CD4-positive, alpha-beta T cell treated with Interleukin-4 for 4 hours (primary cell): ENCODE measurements at places on chromosomes 1 and 21.
A peak's percentile ranks its signal among the peaks of the same experiment; 100 is the strongest.

DNA sequence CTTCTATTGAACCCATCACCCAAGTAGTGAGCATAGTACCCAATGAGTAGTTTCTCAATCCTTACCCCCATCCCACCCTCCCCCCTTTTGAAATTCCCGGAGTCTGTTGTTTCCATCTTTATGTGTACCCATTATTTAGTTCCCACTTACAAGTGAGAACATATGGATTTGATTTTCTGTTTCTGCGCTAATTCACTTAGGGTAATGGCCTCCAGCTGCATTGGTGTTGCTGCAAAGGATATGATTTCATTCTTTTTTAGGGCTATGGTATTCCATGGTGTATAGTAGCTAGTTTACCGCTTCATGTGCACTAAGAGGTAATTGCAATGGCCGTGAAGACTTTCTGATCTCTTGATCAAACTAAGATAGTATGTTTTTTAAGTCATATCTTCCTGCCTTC is 107.5 kb upstream of the SERTAD4 start:
- no peak for DNase-seq

- DNase-seq: no peak
These were observed 64.0 kb upstream of the RGS21 start for GRCh38 chr1:192252776-192253175.

- DNase-seq: no peak
These were observed 152.3 kb downstream of the SNX7 start for GRCh38 chr1:98813738-98814309.

DNA sequence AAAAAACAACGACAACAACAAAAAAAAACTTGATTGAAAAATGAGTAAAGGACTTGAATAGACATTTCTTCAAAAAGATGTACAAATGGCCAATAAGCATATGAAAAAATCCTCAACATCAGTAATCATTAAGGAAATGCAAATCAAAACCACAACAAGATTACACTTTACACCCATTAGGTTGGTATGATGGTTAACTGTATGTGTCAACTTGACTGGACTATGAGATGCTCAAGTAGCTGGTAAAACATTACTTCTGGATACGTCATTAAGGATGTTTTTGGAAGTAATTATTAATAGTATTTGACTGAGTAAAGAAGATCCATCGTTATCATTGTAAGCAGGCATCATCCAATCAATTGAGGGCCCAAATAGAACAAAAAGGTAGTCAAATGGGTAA is 34.9 kb upstream of the LYPLAL1 start:
- DNase-seq: no peak

GRCh38 chr1:45557422-45557944 is 6.9 kb downstream of the AKR1A1 start:
- DNase-seq: no peak

- DNase-seq: no peak
These were observed 324.9 kb downstream of the SIPA1L2 start for GRCh38 chr1:232305050-232305449.

DNA sequence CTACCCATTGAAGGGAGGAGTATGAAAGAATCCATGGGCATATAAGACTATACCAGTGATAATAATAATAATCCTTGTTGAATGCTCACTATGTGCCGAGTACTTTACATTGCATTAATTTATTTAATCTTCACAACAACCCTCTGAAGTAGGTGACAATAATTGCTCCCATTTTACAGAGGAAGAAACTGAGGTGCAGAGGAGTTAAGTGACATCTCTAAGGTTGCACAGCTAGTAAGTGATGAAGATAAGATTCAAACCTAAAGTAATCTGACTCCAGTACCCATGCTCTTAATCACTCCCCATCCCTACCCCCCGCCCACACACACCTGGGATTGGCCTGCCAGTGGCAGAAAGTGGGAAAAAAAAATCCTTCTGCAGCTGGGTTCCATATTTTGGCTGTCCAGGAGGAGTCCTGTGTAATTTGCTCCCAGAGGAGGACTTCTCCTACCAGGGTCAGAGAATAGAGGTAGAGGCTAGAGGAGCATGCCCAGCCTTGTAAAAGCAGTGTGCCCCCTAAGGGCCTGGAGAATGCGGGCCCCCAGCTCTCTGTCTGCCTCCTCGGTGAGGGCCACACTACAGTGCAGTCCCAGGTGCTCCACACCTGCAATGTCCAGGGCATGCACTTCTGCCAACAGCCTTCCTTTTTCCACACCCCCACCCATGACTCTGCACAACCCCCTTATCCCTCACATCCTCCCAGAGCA is 57.8 kb downstream of the TMEM53 start:
- DNase-seq: no peak

DNA sequence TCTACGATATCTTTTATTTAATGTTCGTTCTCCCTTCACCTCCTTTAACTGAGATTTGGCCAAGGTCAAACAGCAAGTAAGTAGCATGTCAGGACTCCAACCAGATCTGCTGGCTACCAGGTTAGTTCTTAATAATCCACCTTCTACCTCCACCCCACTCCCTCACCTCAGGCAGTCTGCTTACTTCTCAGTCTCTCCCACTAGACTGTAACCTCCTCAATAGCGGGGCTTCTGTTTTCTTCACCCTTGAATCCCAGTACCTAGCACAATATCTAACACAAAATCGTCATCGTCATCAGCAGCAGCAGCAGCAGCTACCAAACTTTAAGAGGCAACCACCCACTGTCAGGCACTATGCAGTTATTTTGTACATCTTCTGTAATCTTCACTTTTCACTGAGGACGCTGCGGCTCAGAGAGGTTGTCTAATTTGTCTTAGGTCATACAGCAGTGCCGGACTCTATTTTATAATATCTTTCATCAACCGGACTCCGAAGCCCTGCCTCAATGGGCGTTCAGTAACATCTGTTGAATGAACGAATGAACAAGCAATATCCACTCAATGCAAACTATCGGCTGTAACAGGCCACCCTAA is 859 bp upstream of the MAGI3 start:
- DNase-seq: no peak

DNA sequence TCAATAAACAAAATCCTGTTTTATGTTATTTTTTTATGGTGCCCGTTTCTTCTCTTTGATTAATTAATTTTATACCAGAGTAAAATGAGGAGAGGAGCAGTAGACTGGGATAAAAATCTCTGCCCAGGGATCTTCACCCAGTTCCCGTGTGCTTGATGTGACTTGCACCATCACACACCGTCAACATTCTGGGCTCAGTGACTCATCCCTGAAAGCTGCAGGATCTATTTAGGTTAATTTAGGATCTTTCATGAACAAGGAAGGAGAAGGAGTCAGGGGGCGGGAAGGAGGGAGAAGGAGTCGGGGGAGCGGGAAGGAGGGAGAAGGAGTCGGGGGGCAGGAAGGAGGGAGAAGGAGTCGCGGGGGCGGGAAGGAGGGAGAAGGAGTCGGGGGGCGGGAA is 182.4 kb downstream of the SMYD3 start:
- no peak for DNase-seq

- DNase-seq: no peak
These were observed 430.6 kb downstream of the KIF26B start for GRCh38 chr1:245585252-245585959.

DNA sequence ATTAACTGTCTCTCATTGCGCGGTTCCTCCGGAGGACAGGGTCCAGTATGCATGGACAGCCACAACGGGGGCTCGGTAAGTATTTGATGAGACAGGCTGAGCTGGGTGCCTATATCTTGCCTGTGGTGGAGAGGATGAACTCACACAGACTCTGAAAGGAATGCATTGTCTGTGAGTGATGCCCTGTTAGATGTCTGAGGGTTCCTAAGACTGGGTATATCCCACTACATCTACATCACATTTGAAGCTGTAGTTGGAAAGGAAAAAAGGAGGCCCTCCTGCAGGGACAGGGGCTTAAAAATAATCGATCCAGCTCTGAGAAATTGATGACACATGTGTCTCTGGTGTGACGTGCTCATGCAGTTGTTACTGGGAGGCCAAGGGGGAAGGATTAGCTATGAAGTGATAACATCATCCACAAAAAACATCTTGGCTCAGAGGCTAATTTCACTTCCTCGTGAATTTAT is 1.9 kb downstream of the ADARB1 start:
- no peak for DNase-seq

GRCh38 chr1:53594391-53595180 is 135.4 kb downstream of the DMRTB1 start:
- no peak for DNase-seq

DNA sequence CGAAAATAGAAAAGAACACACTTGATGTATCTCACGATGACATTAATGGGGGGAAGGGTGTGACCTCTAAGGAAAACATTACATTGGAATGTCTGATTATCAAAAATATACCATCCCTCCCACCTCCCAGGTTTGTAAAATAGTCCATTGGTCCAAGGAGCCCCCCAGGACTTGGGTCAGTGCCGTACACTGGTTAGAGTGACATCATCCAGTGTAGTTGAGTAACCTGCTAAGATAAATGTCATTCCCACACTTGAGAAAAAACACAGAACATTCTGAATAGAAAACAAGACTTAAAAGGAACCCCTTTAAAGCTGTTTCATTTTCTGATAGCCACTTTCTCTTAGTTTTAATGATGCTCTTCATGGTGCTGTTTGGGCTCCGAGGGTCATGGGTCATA is 15.2 kb downstream of the DDX20 start:
- DNase-seq: no peak

- no peak for DNase-seq
These were observed 76.2 kb upstream of the CD34 start for GRCh38 chr1:207987164-207987563.

DNA sequence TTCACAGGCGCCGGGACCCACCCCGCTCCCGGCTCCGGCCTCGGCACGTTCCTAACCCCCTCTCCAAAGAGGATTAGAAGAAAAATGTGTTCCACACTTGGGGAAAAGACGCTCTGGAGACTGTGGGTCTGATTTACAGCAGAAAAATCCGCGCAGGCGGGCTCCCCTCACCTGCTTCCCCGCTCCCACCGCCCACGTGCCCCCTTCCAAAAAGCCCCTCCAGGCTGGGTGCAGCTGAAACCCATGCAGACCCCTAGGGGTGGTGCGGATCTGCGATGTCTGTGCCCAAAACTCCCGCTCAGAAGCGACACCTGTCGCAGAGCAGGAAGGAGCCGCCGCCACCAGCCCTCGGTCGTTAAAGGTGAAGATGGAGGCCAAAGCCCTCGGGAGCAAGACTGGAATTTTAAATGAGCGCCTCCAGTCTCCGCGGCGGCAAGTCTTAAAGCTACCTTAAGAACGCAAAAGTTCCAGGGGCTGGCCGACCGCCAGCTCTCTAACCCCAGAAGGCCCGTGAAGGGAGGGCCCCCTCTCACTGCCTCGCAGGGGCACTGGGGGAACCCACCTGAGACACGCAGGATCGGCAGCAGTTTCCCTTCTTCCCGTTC is 688 bp upstream of the CHD5 start:
- no peak for DNase-seq

GRCh38 chr1:167013108-167013929 is 24.2 kb downstream of the MAEL start:
- no peak for DNase-seq

GRCh38 chr1:102941366-102941947 is 166.9 kb downstream of the COL11A1 start:
- no peak for DNase-seq

GRCh38 chr1:17844185-17844826 is 89.2 kb downstream of the ACTL8 start:
- no peak for DNase-seq

- DNase-seq: peak; percentile 90
These were observed 42.4 kb upstream of the PSEN2 start for GRCh38 chr1:226827968-226828513.

DNA sequence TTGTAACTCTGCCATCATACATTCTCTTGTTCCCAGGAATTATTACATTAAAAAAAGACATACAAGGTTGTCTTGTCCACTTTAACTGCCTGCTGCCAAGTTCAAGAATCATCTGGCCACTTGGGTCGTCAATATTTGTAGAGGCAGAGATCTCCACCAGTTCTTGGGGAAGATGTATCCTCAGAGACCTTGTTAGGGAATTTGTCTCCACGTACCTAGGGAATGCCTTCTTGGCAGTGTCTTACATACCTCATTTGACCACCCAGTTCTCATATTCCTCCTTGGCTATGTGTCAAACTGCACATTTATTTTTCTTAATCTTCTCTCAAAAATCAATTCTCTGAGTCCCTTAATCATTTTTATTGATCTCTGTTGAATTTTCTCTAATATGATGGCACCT is 266.0 kb downstream of the SPATA17 start:
- DNase-seq: no peak

DNA sequence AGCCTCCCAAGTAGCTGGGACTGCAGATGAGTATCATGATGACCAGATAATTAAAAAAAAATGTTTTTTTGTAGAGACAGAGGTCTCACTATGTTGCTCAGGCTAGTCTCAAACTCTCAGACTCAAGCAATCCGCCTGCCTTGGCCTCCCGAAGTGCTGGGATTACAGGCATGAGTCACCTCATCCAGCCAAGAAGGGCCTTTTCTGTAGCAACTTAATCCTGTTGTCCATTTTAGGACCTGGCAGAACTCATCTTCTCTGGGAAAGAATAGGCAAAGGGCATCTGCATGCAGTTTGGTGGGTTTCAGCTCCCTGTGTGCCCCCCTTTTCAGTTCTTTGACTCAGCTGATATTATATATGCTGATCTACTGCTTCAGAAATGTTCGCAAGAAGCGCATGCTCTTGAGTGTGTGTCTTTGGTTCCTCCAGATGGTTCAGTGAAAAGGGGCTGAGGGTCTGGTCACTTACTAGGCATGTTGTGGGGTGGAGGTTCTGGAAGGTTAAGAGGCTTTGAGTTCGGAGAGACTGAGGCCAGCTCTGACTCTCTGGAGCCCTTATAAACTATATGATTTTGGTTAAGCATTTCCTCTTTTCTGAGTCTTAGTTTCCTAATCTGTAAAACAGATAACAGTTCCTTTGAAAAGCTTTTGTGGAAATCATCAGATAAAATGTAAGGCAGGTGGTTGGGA is 19.4 kb upstream of the SRSF4 start:
- DNase-seq: no peak

DNA sequence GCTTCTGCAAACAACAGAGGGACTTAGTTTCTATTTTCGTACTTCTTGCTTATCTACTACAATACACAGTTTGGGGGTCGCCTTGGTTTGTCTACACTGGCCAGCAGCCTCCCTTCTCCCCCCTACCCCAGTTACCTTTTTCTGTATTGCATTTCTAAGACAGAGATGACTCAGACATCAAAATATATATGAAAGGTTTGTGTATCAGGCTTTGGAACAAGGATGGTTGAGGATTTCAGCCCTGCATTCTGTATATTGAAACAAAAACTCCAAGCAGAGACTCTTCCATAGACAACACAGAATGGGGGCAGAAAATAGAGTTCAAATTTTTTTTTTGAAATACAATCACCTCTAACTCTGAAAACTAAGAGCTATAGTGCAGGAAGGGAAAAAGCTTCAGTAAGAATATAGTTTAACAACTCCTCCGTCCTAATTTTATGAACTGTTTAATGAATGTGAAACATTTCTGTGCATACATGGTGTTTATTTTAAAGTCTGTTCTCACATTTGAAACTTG is 1.9 kb downstream of the SAMD13 start:
- DNase-seq: no peak

GRCh38 chr21:31873696-31874599 is 1.1 kb downstream of the HUNK start:
- DNase-seq: no peak

GRCh38 chr1:234607109-234608024 is 2.6 kb downstream of the IRF2BP2 start:
- DNase-seq: no peak

- DNase-seq: no peak
These were observed 53.0 kb downstream of the EPHB2 start for GRCh38 chr1:22763487-22764200.

GRCh38 chr1:228316589-228317387 is 89.8 kb downstream of the TRIM11 start:
- no peak for DNase-seq
